ENCODE measurements at places on chromosomes 11 and 22. TPM values are rescaled to one million over a fixed set of nuclear protein-coding genes. Genes with fewer than 3 reads are reported as not detected.

The LYVE1 gene
- 208 TPM for total RNA-seq

The LARGE2 gene
- not detected for total RNA-seq

The ESRRA gene
- 42.8 TPM for total RNA-seq

The MS4A6A gene
- total RNA-seq: not detected

The CRYBB2 gene
- total RNA-seq: not detected

The OR8D4 gene
- not detected for total RNA-seq

The ZBTB3 gene
- 11.8 TPM for total RNA-seq

The PNPLA5 gene
- not detected for total RNA-seq

The POGLUT3 gene
- 5.6 TPM for total RNA-seq

The CD3D gene
- total RNA-seq: not detected

The BIRC3 gene
- total RNA-seq: 1.0 TPM

The CREB3L1 gene
- 0.65 TPM for total RNA-seq

The OR51A2 gene
- not detected for total RNA-seq

The TRAPPC4 gene
- 66.1 TPM for total RNA-seq

The ACP2 gene
- 40.5 TPM for total RNA-seq

The KRTAP5-10 gene
- total RNA-seq: not detected

The TUB gene
- 0.11 TPM for total RNA-seq

The APOL1 gene
- total RNA-seq: 1.5 TPM

The LAYN gene
- total RNA-seq: 171 TPM

The ANO9 gene
- 0.76 TPM for total RNA-seq

The PRRG4 gene
- total RNA-seq: 0.52 TPM

The FOLR2 gene
- not detected for total RNA-seq

The NCAM1 gene
- 0.54 TPM for total RNA-seq

The SPDYC gene
- not detected for total RNA-seq

The SYTL2 gene
- 0.33 TPM for total RNA-seq
